ENCODE measurements at places on chromosomes 7 and 10.

DNA sequence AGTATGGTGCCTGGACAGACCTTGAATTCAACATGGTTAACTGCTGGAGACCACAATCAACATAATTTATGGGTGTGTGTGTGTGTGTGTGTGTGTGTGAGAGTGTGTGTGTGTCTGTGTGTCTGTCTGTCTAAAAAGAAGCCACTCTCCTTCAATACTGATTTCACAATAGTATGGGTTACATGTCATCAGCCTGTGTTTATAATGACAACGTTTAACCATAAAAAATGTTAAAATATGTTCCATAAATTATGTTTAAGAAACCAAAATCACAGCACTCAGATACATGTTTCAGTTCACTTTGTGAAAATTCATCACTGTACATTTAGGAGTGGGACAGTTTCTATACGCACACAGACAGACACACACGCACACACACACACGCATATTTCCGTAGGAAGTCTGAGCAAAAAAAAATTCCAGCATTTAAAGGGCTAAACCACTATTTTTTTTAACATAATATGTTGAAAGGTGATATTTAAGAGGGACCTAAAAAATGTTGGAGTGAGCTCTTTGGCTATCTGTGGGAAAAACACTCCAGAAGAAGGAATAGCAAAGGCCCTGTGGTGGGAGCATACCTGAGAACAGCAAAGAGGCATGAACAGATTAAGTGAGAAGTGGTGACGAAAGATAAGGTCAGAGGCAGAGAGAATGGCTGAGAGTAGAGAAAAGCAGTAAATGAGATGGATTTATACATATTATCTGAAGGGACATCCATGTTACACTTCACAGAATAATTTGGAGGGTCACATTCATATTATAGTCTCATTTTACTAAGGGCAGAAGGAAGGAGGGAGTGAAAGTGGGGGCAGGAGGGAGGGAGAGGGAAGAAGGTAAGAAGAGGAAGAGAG is 10.9 kb downstream of the PDZD8 start:
- no peak for DNase-seq

GRCh38 chr10:17026686-17027485 is 102.7 kb downstream of the CUBN start:
- DNase-seq: no peak

GRCh38 chr7:133349101-133349500 is 96.2 kb downstream of the EXOC4 start:
- DNase-seq: no peak

DNA sequence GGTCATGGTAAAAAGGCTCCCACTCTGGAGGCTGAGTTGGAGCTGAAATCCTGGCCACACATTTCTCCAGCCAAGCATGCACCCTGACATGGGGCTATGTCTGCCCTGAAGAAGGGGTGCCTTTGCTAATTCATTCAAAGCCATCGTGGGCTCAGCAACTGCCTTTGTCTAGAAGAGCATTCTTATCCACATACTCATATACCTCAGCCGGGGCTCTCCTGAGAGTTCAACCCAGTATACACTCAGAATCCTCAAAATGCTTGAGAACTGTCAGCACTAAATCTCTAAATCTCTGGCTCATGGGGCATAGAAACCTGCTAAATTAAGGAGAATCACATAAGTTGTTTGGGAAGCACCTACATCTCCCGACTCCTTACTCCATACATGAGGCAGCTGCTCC is 89.3 kb downstream of the MRPL32 start:
- DNase-seq: no peak

- no peak for DNase-seq
Measured at GRCh38 chr7:91407942-91408341, 143.7 kb downstream of the FZD1 start.

GRCh38 chr10:109324721-109325120 is 598.6 kb downstream of the XPNPEP1 start:
- no peak for DNase-seq

- no peak for DNase-seq
Measured at GRCh38 chr7:121266307-121266894, 62.4 kb upstream of the WNT16 start.

DNA sequence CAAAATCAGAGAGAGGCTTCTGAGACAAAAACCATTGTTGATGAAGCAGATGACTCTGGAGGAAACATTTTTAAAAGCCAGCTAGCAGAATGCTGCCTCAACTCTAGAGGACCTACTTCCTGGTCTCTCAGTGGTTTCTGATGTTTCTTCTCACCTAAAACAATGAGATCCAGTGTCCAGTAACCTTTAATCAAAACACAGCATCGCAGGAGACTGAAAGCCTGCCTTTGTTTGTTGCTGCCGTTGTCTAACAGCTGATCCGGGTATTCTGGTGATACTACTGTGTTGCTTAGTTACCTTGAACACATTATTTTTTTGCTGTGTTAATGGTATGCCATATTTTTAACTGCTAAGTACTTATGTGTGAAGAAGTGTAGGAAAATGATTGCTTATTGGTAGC is 70.9 kb downstream of the WIPF3 start:
- DNase-seq: no peak

DNA sequence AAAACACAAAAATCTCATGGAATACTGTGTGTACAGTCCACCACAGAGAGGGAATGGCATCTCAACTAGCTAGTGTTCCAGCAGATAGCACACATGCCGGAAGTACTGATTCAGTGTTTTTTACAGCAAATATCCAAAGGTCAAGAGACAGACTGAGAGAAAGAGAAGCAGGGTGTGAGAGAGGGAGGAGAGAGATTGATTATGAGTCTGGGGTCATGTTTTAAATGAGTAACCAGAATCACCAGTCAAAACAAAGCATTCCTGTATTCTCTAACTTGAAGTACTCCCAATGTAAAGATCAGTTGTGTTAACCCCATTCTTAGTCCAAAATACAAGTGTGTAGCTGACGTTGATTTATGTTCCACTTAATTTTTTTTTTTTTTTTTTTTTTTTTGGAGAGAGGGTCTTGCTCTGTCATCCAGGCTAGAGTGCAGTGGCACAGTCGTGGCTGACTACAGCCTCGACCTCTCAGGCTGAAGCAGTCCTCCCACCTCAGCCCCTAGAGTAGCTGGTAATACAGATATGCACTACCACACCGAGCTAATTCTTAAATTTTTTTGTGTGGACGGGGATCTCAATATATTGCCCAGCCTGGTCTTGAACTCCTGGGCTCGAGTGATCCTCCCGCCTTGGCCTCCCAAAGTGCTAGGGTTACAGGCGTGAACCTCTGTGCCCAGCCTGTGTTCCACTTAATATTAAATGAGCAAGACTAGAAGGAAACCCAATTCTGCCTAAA is 114.2 kb downstream of the TAF3 start:
- no peak for DNase-seq

- no peak for DNase-seq
Measured at GRCh38 chr10:131737543-131738395, 163.0 kb upstream of the PPP2R2D start.

GRCh38 chr7:106793015-106793975 is 71.8 kb upstream of the PIK3CG start:
- DNase-seq: peak; percentile 25

GRCh38 chr10:126199221-126199998 is 188.9 kb downstream of the ADAM12 start:
- no peak for DNase-seq

- no peak for DNase-seq
Measured at GRCh38 chr10:5079836-5080235, 14.4 kb upstream of the AKR1C3 start.

- DNase-seq: no peak
Measured at GRCh38 chr10:22670788-22671187, 43.6 kb downstream of the PIP4K2A start.

DNA sequence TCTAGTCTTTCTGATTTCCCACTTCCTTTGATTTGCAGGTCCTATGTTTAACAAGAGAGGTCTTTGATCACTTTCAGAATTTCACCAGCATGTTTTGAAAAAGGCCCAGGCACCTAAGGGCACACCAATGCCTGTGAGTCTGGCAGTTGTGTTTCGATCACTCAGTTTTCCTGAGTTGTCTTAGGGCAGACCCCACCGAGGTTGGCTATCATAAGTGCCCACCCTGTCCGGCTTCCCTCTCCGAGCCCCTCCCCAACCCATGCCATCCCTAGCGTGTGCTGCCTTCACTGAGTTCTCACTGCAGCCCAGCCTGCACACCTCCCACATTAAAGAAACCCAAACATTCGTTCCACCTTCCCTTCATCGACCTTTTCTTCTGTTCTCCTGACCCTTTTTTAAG is 257.9 kb downstream of the GRID1 start:
- DNase-seq: no peak

GRCh38 chr7:155467846-155468784 is 10.2 kb downstream of the EN2 start:
- DNase-seq: peak; percentile 64

GRCh38 chr7:55484834-55485233 is 87.5 kb downstream of the VOPP1 start:
- no peak for DNase-seq

GRCh38 chr10:6072215-6072934 is 10.2 kb upstream of the IL2RA start:
- no peak for DNase-seq

GRCh38 chr10:80674809-80675208 is 137.1 kb downstream of the SH2D4B start:
- no peak for DNase-seq

DNA sequence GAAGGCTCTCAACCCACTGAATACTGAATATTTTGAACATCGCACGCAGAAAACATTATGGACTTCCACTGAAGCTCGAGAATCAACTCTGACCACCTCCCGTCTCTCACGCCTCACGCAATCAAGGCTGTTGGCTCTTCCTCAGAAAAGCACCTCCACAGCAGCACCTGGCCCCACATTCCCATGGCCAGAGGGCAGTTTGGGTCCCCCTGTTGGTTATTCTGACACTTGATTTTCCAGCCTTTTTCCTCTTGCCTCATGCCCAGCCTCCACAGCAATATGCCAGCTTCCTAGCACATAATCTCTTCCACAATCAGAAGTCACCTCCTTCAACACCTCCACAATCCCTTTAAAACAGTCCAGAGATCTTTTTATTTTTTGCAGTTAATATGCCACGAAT is 55.9 kb downstream of the SVOPL start:
- DNase-seq: no peak

DNA sequence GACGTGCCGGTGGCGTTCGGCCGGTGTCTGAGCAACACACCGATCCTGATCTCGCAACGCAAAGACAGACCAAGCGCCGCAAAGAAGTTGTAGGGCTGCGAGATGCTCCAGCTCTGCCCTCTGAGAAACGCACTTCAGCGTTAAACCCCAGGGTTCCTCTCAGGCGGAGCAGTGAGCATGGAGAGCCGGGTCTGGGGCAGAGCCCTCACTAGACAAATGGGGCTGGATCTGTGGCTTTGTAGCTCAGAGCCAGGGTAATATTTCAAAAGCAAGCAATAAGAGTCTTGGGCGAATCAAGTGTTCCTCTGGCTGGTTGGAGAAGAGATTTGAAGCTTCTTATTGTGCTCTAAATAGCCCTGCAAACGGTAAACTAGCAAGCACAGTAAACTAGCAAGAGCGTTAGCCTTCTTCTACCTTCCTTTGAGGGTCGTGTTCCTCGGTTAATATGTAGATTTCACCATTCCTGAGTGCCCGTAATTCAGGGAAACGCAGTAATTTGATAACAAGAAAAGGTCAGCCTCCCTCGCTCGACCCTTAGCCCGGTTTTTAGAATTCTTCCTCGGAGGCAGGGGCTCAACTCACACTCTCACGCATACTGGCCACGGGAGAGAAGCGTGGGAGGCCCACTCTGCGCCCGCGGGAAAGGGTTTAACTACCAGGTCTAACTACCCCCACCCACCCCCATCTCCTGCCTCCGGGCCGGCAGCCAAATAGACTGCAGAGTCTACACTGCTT is 6.7 kb downstream of the SKAP2 start:
- DNase-seq: peak; percentile 76

- no peak for DNase-seq
Measured at GRCh38 chr10:123769647-123770046, 103.5 kb downstream of the GPR26 start.

DNA sequence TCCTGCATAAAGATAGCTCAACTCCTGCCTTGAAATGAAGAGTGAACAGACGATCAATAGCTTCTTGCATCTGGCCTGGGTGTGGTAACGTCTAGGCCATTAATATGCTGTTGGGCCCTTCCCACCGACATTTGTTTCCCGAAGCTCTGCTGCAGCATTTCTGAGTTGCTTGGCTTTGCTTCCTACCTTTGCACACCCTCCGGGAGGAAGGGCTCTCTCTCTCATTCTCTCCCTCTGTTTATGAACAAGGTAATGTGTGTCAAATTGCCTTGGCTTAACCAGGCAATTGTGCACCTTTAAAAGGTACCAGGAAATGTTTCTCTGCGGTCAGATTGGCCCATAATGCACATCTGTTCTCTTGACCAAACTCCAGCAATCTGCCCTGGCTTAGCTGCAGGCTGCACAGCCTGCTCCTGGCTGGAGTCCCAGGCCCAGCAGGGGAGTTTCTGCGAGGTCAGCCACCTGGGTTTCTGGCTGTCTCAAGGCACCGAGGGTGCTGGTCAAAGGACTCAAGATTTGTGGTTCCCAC is 223.7 kb downstream of the SNX10 start:
- DNase-seq: no peak

GRCh38 chr10:71799608-71800453 is 26.5 kb upstream of the VSIR start:
- no peak for DNase-seq

DNA sequence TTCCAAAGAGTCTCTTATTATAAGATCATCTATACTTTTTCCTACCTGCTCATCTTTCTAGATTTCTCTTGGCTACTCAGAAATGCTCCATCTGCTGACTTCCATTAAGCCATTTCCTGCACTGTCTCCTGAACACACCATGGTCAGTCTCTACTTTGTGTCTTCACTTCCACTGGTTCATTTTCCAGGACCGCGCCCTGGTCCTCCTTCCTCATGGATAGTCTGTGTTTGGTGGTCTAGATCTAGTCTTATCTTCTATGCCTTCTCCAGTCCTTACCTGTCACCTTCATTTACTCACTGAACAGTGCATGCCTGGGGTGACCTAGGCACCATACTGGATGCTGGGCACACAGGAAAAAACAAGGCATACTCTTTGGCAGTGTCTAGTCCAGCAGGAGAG is 11.8 kb downstream of the INSYN2A start:
- no peak for DNase-seq

- no peak for DNase-seq
Measured at GRCh38 chr7:44944821-44945220, 34.0 kb downstream of the MYO1G start.

DNA sequence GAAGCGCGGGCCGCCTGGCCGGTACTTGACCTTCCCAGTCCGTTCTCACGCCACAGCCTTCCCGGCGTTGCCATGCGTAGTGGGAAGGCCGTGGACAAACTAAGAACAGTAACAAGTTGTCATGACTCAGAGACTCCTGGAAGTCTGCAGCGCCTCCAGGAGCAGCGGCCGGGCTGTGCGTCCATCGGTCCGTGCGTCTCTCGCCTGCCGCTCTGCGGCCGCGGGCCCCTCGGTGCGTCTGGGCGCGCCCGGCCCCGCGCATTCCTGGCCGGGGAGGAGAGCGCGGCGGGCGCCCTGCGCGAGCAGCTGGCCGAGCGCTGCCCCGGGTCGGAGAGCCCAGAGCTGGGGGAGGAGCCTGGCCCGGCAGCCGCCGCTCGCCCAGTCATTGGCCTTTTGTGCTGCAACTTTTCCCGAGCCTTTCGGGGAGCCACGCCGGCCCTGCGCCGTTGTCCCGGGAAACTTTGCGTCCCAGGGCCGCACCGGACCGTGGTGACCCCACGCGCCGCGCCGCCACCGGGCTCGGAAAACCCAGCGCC is 123.7 kb downstream of the TACC2 start:
- peak; percentile 73 for DNase-seq

- no peak for DNase-seq
Measured at GRCh38 chr7:33193308-33193864, 64.0 kb downstream of the BBS9 start.
